ENCODE measurements at places on chromosomes 2 and 18. TPM values are rescaled to one million over a fixed set of nuclear protein-coding genes. Genes with fewer than 3 reads are reported as not detected.

CYP1B1 gene
- total RNA-seq = 76.6 TPM

GYPC gene
- 93.3 TPM for total RNA-seq

DSG4 gene
- total RNA-seq = not detected

CAVIN2 gene
- total RNA-seq = 25.4 TPM

CERKL gene
- total RNA-seq = 0.09 TPM

ZNF24 gene
- total RNA-seq = 15.5 TPM

PIEZO2 gene
- total RNA-seq = 1.3 TPM

FAM237A gene
- not detected for total RNA-seq

TEKT4 gene
- total RNA-seq = not detected

PER2 gene
- 2.0 TPM for total RNA-seq

MEP1B gene
- total RNA-seq = not detected

NGEF gene
- total RNA-seq = 11.2 TPM

ARHGAP25 gene
- 0.47 TPM for total RNA-seq

GCA gene
- total RNA-seq = 1.7 TPM

EFR3B gene
- total RNA-seq = 0.26 TPM

MC4R gene
- not detected for total RNA-seq

TUBB8B gene
- total RNA-seq = not detected

KIF5C gene
- total RNA-seq = 0.26 TPM

ALLC gene
- total RNA-seq = not detected

ABCG5 gene
- not detected for total RNA-seq

CHRND gene
- not detected for total RNA-seq

SERPINB12 gene
- total RNA-seq = not detected

GNLY gene
- total RNA-seq = not detected

LYPD6B gene
- total RNA-seq = 0.32 TPM

AGFG1 gene
- 14.3 TPM for total RNA-seq

GAD1 gene
- total RNA-seq = 0.09 TPM

SALL3 gene
- total RNA-seq = not detected

ABCB11 gene
- total RNA-seq = under 0.01 TPM

GAL3ST2 gene
- 0.09 TPM for total RNA-seq

DNAJC5G gene
- not detected for total RNA-seq

MC5R gene
- total RNA-seq = not detected

CCDC74B gene
- 10.6 TPM for total RNA-seq

FBXO36 gene
- total RNA-seq = 3.2 TPM

NCKAP5 gene
- 1.1 TPM for total RNA-seq

RGPD3 gene
- under 0.01 TPM for total RNA-seq

ENOSF1 gene
- 36.4 TPM for total RNA-seq

TMEM37 gene
- 0.32 TPM for total RNA-seq

KLF7 gene
- 5.3 TPM for total RNA-seq

MEIS1 gene
- total RNA-seq = 231 TPM

TMEFF2 gene
- total RNA-seq = 2.2 TPM

NYAP2 gene
- total RNA-seq = not detected

MC2R gene
- total RNA-seq = not detected

MAP3K19 gene
- not detected for total RNA-seq

RAB6D gene
- under 0.01 TPM for total RNA-seq

GCG gene
- not detected for total RNA-seq

CPLX4 gene
- total RNA-seq = not detected

SPATA3 gene
- not detected for total RNA-seq

HJURP gene
- total RNA-seq = 0.26 TPM

ZNF892 gene
- 4.4 TPM for total RNA-seq

RBM43 gene
- 7.7 TPM for total RNA-seq

ZFAND2B gene
- 26.7 TPM for total RNA-seq

IL1RL1 gene
- 0.17 TPM for total RNA-seq

NEB gene
- total RNA-seq = under 0.01 TPM

EPB41L5 gene
- total RNA-seq = 11.0 TPM

FRZB gene
- 0.17 TPM for total RNA-seq

REG1B gene
- total RNA-seq = not detected

HOXD8 gene
- not detected for total RNA-seq

ADD2 gene
- not detected for total RNA-seq

ZNF396 gene
- 1.4 TPM for total RNA-seq
